ENCODE measurements at places on chromosomes 2 and 18.

- no peak for DNase-seq
These were observed 98.0 kb downstream of the CCDC138 start for GRCh38 chr2:108884619-108885018.

- DNase-seq = no peak
These were observed 289.7 kb upstream of the KCNJ3 start for GRCh38 chr2:154408786-154409185.

DNA sequence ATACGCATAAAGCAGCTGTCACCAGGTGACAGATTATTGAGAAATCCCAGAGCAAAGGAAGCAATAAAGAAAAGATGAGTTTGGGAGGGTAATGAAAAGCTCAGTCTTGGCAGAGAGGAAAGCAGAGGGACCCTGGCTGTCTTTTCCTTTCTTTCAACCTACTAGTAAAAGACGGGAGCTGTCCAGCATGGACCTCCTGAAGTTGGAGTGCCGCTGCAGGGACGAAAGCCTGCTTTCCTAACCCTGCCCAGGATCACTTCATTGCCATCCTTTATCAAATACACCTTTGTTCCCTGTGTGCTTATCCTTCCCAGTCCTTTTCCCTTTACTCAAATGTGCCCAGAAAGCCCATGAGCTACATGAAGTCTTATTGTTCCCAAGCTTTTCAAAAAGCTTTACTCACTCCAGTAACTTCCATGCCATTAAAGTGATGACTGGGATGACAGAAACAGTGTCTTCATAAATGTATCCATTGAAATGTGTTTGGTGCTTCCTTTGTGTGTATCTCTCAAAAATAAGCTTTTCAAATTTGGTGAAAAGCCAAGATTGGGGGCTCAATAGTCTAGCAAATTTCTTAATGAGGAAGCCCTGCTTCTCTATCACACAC, 3.7 kb upstream of the SPR start:
- DNase-seq = peak; percentile 20

DNA sequence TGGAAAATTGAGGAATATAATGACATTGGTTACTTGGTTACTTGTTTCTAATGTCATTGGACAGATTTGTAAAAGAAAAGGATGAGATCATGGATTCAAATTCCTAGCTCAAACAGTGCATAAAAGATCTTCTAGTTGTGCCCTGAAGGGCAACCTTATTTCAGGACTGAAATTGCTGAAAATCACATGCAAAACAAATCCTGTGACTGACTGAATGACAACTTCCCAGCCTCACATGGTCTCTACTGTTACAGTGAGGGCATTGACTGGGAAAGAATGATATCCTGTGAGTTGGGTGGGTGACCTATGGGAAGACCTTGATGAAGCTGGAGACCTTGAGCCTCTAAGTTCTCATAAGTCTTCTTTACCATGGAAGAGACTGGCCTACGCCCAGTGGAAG, 90.4 kb upstream of the HAAO start:
- DNase-seq = no peak

DNA sequence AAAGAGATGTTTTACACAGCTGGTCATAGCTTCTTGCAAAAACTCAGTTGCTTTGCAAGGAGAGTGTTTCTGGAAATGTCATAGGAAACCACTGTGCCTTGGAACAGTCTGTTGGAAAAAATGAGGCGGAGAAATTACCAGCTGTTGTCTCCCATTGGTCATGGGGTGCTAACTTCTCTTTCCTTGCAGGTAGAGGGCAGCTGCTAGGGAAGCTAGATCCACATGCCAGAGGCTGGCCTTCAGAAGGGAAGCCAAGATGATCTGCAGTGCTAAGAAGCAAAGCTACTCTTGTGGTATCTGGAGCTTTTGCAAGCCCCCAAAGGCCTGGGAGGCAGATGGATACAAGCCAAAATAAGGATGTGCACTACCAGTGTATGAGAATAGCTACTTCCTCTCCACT, 34.8 kb upstream of the LAMA1 start:
- DNase-seq = no peak

DNA sequence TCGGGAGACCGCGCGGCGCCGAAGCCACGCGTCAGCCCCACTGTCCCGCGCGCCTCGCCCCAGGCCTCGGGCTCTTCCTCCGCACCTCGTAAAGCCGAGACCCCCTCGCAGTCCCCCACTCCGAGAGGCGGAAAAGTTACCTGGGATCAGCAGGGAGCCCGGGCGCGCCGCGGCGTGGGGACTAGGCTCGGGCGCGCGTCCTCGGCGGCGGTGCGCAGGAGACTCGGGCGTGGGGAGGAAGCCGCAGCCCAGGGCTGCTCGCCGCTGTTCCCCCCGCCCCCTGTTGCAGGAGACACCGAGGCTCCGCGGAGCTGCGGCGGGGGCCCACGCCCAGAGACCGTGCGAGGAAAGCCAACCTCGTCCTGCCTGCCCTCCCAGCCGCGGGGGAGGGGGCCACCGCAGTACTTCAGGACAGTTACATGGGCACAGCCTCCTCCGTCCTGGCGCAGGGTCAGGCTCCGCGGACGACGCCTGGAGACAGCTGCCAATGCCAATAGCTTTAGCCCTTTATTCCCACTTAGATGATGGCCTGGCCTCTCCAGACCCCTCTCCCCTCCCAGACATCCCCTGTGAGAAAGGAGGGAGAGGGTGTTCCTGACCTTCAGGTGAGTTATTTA, at the start of gene EPB41L3:
EPB41L3 (minus strand) TSS at position 225 of the 617 bp plus-strand sequence. CDS start 54,814 bp downstream, outside the sequence.
- no peak for DNase-seq
